ENCODE measurements at places on chromosomes 16 and 17. TPM values are rescaled to one million over a fixed set of nuclear protein-coding genes. Genes with fewer than 3 reads are reported as not detected.

The PDILT gene
- total RNA-seq: not detected

The FMNL1 gene
- 2.8 TPM for total RNA-seq

The TVP23A gene
- total RNA-seq: not detected

The TNFRSF13B gene
- total RNA-seq: not detected

The MAF gene
- 70.3 TPM for total RNA-seq

The ERN1 gene
- total RNA-seq: 20.8 TPM

The PRSS27 gene
- total RNA-seq: 4.2 TPM

The CDH11 gene
- total RNA-seq: 587 TPM

DNA sequence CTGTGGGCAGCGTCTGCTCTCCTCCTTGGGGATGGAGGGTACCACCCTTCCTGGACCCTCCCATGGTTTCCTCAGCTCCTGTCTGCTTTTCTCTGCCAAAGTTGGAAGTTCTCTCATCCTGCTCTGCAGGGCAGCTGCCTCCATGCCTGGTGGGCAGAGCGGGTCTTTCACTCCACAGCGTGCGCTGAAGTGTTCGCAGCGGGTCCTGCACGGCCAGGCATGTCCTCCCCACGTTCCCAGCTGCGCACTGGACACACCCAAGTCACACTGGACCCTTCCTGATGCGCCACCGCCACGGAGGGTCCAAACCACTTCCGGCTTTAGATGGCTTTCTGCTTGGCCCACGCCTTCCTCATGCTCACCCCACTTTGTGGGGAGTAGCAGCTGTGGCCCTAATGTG, 33.7 kb upstream of the NPTX1 start:
- H3K4me1 ChIP-seq: peaks cover 27% of the 10 kb centered on the region
- H3K27me3 ChIP-seq: no peaks in the 10 kb centered on the region
- no peak overlapping the region for H3K27ac ChIP-seq
- no peak overlapping the region for H3K4me3 ChIP-seq
- no peak for DNase-seq
- no peaks in the 10 kb centered on the region for H3K36me3 ChIP-seq

DNA sequence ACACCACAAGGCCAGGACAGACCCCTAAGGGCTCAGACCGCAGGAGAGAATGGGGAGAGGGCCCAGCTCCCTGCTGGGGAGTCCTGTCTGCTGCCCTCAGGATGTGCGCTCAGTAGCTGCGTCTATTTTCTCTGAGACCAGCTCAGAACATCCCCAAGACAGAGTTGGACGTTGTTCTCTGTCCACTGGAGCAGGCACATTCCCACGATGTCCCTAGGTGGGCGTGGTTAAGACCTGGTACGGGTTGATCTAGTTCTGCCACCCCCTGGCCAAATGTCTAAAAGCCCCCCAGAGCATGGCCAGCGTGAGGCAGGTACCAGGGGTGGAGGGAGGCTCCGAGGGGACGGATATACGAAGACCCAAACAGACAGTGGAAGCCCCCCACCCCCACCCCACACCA, 842 bp upstream of the CALB2 start:
- no peak for DNase-seq
- H3K4me1 ChIP-seq: no peaks in the 10 kb centered on the region
- H3K36me3 ChIP-seq: no peaks in the 10 kb centered on the region
- H3K27me3 ChIP-seq: peaks cover 7% of the 10 kb centered on the region
- no peak overlapping the region for H3K4me3 ChIP-seq
- no peak overlapping the region for H3K27ac ChIP-seq

DNA sequence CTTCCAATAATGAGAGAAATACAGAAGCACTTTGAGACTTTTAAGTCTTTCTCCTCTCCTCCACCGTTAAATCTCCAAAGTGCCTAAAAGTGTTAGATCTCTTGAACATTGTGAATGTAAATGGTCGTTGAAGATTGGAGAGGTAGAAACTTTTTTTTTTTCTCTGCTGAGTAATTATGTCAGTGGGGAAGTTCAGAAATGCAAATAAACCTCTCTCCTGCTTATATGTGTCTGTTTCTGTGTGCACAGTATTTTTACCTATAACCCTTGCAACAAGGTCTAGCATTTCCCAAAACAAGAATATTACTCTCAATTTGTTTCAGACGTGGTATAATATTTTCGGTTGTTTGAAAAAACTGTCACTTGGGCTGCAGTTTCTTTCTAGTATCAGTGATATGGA, 833.6 kb upstream of the CDH8 start:
- no peak overlapping the region for H3K4me3 ChIP-seq
- no peaks in the 10 kb centered on the region for H3K4me1 ChIP-seq
- no peak for DNase-seq
- H3K36me3 ChIP-seq: no peaks in the 10 kb centered on the region
- no peak overlapping the region for H3K27ac ChIP-seq
- H3K27me3 ChIP-seq: no peaks in the 10 kb centered on the region

DNA sequence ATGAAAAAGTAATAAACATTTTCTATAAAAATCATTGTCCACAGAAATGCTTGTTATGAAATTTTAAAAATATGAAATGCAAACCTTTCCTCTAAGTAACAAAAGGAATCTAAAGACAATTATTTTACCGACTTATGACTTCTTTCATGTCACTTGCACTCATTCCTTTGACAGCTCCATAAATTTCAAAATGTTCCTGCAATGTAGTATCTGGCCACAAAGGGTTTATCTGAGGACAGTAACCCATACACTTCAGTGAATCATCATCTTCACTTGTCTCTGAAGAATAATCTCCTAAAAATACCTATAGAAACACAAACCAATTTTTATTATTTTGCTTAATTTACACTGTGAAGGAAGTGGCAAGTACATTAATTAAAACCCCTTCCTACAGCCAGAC, 25.6 kb upstream of the ABCA10 start:
- H3K27ac ChIP-seq: no peak overlapping the region
- H3K36me3 ChIP-seq: peaks cover 4% of the 10 kb centered on the region
- DNase-seq: no peak
- H3K4me1 ChIP-seq: peaks cover 1% of the 10 kb centered on the region
- H3K27me3 ChIP-seq: no peaks in the 10 kb centered on the region
- H3K4me3 ChIP-seq: no peak overlapping the region

DNA sequence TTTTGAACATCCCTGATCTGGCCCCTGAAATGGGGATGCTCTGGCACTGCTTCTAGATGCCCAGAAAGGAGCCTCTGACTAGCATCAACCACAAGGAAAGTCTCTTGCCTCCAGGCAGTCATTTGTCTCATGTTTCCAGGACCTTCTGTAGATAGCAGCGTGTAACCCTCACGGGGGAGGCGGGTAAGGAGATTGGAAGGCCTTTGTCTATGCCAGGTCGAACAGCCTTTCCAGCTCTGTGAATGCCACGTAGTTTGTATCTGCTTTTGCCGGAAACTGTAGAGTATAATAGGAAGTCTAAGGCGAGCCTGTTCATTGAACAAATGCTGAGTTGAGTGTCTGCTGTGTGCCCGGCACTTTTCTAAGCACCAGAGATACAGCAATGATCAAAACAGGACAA, 43.9 kb upstream of the AQP8 start:
- H3K27ac ChIP-seq: no peak overlapping the region
- H3K27me3 ChIP-seq: no peaks in the 10 kb centered on the region
- H3K4me3 ChIP-seq: no peak overlapping the region
- H3K36me3 ChIP-seq: peaks cover 37% of the 10 kb centered on the region
- no peak for DNase-seq
- no peaks in the 10 kb centered on the region for H3K4me1 ChIP-seq

DNA sequence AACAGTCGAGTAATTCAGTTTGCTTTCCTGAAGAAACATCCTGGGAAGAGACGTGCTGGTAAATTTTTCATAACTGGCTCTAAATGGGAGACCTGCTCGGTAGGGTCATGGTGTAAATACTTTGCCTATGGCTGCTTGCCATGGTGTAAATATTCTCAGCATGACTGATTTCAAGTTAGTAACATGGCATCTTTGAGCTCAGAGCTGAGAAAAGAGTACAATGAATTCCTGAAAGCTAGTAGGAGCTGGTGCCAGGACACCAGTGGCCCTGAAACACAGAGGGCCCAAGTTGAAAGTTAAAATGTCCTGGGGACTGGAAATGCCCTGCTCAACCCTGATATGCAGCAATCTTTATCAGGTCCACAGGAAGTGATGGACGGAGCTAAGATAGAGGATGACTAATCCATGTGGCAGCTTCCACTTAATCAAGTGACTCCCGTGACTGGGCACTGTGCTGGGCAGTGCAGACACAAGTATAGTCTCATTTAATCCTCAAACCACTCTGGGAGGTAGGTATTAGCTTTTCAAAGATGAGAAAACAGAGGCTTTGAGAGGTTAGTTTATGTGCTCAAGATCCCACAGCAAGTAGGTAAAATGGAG, 130.1 kb upstream of the ADAMTS18 start:
- H3K4me1 ChIP-seq: no peaks in the 10 kb centered on the region
- H3K27me3 ChIP-seq: no peaks in the 10 kb centered on the region
- no peak overlapping the region for H3K4me3 ChIP-seq
- H3K27ac ChIP-seq: no peak overlapping the region

GRCh38 chr16:87074641-87075318, 242.4 kb downstream of the C16orf95 start:
- H3K4me1 ChIP-seq: peaks cover 8% of the 10 kb centered on the region
- H3K27ac ChIP-seq: no peak overlapping the region
- H3K4me3 ChIP-seq: no peak overlapping the region
- no peaks in the 10 kb centered on the region for H3K27me3 ChIP-seq

GRCh38 chr16:22235839-22236745, 30.0 kb downstream of the EEF2K start:
- peaks cover 3% of the 10 kb centered on the region for H3K36me3 ChIP-seq
- H3K27ac ChIP-seq: no peak overlapping the region
- no peak for DNase-seq

DNA sequence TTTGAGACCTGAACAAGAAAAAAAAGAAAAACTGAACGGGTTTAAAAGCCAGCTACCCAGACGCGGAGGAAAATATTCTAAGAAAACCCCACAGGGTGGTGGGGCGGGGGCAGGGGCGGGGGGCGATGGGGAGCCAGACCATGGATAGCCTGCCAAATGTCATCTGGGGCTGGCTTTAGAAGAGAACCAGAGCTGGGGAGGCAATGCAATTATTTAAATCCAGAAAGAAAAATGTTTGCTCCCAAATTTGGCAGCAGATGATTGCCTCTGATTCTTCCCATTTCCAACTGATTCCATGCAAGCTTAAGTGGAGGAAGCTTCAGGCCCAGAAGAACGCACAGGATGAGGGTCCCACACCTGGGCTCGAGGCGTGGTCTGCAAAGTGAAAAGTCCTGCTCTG, 34.8 kb downstream of the ZNF423 start:
- no peak for DNase-seq
- no peak overlapping the region for H3K27ac ChIP-seq
- peaks cover 19% of the 10 kb centered on the region for H3K4me1 ChIP-seq
- H3K4me3 ChIP-seq: no peak overlapping the region

GRCh38 chr17:37488009-37488604, 1.6 kb upstream of the DUSP14 start:
- peak overlapping the region; percentile 93 for H3K27ac ChIP-seq
- H3K27me3 ChIP-seq: no peaks in the 10 kb centered on the region
- peak overlapping the region; percentile 89 for H3K4me3 ChIP-seq
- no peaks in the 10 kb centered on the region for H3K36me3 ChIP-seq
- DNase-seq: no peak

- no peaks in the 10 kb centered on the region for H3K36me3 ChIP-seq
- no peak overlapping the region for H3K4me3 ChIP-seq
- no peak overlapping the region for H3K27ac ChIP-seq
- DNase-seq: no peak
Measured at GRCh38 chr17:58047376-58048150, 35.7 kb upstream of the DYNLL2 start.

DNA sequence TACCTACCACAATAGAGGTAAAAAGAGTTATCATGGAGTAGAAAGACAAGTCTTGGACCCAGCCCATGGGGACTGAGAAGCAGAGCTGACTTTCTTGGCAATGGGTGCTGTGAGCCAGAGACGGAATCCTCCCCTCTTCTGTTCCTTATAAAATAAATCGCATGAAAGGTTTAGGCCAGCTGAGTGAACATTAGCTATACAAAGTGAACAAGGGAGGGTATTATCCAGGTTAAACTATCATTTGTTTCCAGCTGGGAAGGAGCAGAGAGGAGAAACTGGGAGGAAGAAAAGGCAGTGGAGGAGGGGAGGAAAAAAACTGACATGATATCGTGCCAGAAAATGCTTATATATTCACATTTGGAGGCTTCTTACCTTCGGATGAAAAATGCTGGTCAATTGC, 13.3 kb upstream of the PAFAH1B1 start:
- H3K36me3 ChIP-seq: no peaks in the 10 kb centered on the region
- peaks cover 22% of the 10 kb centered on the region for H3K27me3 ChIP-seq
- H3K27ac ChIP-seq: no peak overlapping the region
- no peak for DNase-seq
- H3K4me3 ChIP-seq: no peak overlapping the region

DNA sequence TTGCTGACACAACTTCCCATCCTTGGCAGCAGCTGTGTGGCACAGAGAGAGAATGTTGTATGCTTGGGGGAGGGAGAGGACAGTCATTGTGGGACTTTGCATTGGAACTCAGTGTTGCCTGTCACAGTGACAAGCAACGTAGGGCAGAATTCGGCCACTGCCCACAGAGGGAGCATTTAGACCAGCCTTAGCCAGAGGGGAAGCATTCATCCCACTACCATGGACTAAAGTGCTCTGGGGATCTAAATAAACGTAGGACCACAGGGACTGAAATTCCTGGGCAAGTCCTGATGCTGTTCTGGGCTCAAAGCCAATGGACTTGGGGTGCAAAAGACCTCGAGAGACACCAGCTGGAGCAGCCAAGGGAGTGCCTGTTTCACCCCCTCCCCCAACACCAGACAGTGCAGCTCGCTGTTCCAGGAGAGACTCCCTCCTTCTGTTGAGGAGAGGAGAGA, 44.9 kb downstream of the ABCA8 start:
- H3K4me3 ChIP-seq: no peak overlapping the region
- H3K27ac ChIP-seq: peak overlapping the region; percentile 94
- DNase-seq: peak; percentile 63
- no peaks in the 10 kb centered on the region for H3K27me3 ChIP-seq
- peaks cover 36% of the 10 kb centered on the region for H3K36me3 ChIP-seq

- peaks cover 33% of the 10 kb centered on the region for H3K4me1 ChIP-seq
- H3K27me3 ChIP-seq: no peaks in the 10 kb centered on the region
- H3K36me3 ChIP-seq: peaks cover 25% of the 10 kb centered on the region
- peak overlapping the region; percentile 11 for H3K4me3 ChIP-seq
- DNase-seq: no peak
Measured at GRCh38 chr16:27547134-27547533, 2.6 kb downstream of the GTF3C1 start.

DNA sequence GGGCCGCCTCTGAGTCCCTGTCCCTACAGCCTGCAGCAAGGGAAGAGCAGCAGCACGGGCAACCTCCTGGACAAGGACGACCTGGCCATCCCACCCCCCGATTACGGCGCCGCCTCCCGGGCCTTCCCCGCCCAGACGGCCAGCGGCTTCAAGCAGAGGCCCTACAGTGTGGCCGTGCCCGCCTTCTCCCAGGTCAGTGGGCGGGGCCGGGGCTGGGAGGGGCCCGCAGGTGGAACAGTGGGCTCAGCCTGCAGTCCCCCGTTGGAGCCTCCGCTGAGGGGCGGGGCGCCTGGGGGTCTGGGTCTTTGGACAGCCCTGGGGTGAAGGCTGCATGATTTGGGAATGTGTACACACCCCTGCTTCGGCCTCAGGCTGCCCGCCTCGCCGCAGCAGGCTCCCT, 58.6 kb upstream of the PVALEF start:
- H3K27ac ChIP-seq: no peak overlapping the region
- no peaks in the 10 kb centered on the region for H3K4me1 ChIP-seq
- H3K4me3 ChIP-seq: no peak overlapping the region
- no peaks in the 10 kb centered on the region for H3K27me3 ChIP-seq
- no peaks in the 10 kb centered on the region for H3K36me3 ChIP-seq

- no peaks in the 10 kb centered on the region for H3K36me3 ChIP-seq
- H3K27ac ChIP-seq: no peak overlapping the region
- no peak for DNase-seq
- no peaks in the 10 kb centered on the region for H3K27me3 ChIP-seq
- H3K4me3 ChIP-seq: no peak overlapping the region
- peaks cover 70% of the 10 kb centered on the region for H3K4me1 ChIP-seq
Measured at GRCh38 chr17:34236281-34236892, 18.7 kb upstream of the CCL2 start.

Data from osteocyte (in vitro differentiated cells).